Fibroblast of mammary gland (primary cell): ENCODE measurements at places on chromosomes 7 and 10.

- DNase-seq, result no peak
Observed at GRCh38 chr10:18368273-18368672, 228.0 kb downstream of the CACNB2 start.

- no peak for DNase-seq
Observed at GRCh38 chr10:44985175-44985681, 6.6 kb upstream of the DEPP1 start.

GRCh38 chr10:30447125-30447799 lies 13.3 kb downstream of the MAP3K8 start:
- DNase-seq, result peak; percentile 99

DNA sequence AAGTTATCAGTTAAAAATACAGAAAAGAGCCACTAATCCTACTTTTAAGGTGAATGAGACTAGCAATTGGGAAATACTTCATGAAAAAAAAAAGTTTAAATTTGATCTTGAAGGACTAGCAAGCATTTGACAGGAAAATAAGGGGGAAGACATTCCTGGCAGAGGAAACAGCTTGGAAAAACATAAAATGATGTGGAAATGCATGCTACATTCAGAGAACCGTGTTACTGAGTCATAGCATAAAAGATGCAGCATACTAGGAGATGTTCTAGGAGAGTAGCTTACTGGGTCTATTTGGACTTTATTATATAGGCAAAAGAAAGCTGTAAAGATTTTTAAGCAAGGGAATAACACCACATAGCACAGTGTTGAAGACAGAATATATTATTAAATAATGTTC lies 108.6 kb upstream of the COL1A2 start:
- peak; percentile 46 for DNase-seq

- no peak for DNase-seq
Observed at GRCh38 chr10:34553747-34554146, 261.3 kb downstream of the PARD3 start.

GRCh38 chr10:95758351-95759025 lies 2.5 kb downstream of the ENTPD1 start:
- DNase-seq, result peak; percentile 26

- no peak for DNase-seq
Observed at GRCh38 chr10:122413327-122413726, 38.8 kb downstream of the PLEKHA1 start.

- DNase-seq, result no peak
Observed at GRCh38 chr10:98115031-98115787, 19.2 kb upstream of the R3HCC1L start.

- DNase-seq, result no peak
Observed at GRCh38 chr10:5746197-5746596, 61.6 kb downstream of the TASOR2 start.

DNA sequence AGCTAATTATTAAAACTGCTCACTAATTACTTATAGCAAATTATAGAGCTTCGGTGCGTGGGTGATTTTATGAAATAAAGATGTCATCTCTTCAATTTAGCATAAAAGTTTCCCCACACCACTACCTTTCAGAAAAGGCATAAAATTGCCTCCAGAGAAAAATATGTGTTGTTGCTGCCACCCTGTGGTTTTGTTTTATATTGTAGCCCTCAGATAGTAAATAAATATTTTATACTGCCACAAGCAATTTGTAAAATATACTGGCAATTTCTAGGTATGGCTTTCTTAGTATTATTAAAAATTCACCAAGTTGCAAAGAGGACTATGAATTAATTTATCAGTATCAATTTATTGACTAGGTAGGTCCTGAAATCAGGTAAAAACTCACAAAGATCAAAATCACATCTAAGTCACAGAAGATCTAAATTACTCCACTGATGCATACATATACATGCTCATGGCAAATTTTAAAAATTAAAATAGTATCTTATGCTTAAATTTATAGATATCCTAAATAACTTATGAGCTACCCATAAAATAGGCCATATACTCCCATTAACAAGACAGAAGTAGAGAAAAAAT lies 26.5 kb downstream of the ASNS start:
- peak; percentile 34 for DNase-seq

- no peak for DNase-seq
Observed at GRCh38 chr7:138695106-138695505, 6.1 kb downstream of the SVOPL start.

DNA sequence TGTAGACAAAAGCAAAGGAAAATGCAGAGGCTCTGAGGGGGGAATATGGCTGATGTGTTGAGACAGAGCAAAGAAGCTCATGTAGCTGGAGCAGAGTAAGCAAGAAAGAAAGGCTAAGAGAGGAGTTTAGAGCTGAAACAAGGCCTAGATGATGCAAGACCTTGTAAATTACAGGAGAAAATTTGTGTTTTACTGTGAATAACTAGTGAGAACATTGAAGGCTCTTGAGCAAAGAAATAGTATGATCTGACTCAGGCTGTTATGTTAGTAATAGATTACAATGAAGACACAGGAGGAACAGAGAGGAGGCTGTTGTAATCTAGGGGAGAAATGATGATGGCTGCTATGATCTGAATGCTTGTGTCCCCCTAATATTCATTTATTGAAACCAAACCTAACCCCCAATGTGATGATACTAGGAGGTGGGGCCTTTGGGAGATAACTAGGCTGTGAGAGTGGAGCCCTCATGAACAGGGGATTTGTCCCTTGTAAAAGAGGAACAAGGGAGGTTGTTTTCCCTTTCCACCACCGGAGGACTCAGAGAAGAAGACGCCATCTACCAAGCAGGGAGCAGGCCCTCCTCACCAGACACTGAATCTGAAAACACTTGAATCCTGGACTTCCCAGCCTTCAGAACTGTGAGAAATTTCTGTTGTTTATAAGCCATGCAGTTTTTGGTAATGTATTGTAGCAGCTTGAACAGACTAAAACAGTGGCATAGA lies 394.9 kb downstream of the HTR7 start:
- DNase-seq, result peak; percentile 14

- peak; percentile 58 for DNase-seq
Observed at GRCh38 chr10:119112056-119112455, 8.1 kb downstream of the DENND10 start.

GRCh38 chr10:122558452-122558851 lies 2.1 kb upstream of the DMBT1 start:
- DNase-seq, result no peak

- DNase-seq, result peak; percentile 82
Observed at GRCh38 chr7:74479961-74480829, 26.5 kb downstream of the GTF2IRD1 start.

GRCh38 chr10:18545621-18546305 lies 105.6 kb downstream of the NSUN6 start:
- peak; percentile 38 for DNase-seq

DNA sequence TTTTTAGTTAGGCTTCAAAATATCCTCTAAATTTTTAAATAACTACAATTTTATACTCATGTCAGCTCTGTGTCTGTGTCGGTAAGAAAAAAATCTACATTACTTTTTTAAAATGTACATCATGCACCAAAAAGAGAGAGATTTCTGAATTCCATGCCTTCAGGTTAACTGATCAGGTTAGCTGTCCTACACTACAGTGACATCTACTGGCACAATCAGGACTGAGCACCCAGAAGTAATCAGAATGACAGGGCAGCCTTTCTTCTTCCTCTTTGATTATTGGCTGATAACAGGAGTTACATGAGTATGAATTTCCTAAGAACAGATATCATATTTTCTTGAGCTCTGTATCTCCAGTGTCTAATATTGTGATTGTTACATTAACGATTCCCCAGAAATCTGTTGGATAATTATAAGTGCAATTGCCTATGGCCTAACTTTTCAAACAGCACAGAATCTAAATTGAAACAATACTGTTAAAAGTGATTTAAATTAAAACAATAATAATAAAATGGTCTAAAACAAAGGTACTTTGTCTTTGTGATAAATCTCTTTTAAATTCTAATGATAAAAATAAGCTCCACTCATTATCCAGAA lies 41.8 kb upstream of the HYCC1 start:
- peak; percentile 76 for DNase-seq

DNA sequence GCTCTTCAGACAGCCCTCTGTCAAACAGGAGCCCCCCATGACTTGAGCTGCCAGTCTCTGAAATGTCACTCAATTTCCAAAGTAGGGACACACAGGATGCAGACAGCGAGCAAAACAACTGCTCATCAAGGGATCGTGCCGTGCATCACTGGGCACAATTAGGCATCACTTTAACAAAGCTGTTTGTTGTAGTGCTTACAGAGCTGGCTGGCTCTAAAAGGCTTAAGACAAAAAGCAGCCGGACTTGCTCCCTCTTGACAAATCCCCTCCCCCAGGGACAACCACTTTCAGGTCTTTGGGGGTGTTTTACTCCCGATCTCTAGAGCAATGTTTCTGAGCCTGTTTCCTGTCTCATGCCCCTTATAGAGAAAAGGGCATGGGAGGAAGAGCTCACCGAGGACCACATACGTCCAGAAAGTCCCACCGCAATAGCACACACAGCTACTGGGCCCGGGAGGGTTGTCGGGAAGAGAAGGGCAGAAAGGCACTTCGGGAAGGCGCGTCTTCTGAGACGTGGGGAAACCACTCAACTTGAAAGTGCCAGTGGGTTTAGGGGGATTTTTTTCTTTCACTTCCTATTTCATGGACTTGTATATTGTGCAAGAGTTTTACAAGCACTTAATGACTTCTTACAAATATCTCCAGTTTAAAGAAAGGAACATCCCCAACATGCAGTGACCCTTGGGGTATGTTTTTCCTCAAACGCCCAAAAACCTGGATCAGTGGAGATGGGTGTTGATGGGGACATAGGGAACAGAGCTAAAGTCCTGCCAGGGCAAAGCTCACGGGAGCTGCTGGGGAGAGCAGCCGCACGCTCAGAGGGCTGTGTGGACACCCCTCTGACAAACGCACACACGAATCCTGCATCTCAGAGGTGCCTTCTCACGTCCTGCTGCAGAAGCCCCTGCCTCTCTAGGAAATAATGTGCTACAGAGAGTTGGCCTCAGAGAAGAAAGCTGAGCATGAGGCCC lies 27.1 kb downstream of the LRRC20 start:
- no peak for DNase-seq

GRCh38 chr10:130434446-130435385 lies 298.5 kb downstream of the GLRX3 start:
- DNase-seq, result no peak

GRCh38 chr7:55939514-55940123 lies 12.1 kb upstream of the MRPS17 start:
- DNase-seq, result no peak
